Fibroblast of mammary gland (primary cell): ENCODE measurements at places on chromosomes 5 and 9.

DNA sequence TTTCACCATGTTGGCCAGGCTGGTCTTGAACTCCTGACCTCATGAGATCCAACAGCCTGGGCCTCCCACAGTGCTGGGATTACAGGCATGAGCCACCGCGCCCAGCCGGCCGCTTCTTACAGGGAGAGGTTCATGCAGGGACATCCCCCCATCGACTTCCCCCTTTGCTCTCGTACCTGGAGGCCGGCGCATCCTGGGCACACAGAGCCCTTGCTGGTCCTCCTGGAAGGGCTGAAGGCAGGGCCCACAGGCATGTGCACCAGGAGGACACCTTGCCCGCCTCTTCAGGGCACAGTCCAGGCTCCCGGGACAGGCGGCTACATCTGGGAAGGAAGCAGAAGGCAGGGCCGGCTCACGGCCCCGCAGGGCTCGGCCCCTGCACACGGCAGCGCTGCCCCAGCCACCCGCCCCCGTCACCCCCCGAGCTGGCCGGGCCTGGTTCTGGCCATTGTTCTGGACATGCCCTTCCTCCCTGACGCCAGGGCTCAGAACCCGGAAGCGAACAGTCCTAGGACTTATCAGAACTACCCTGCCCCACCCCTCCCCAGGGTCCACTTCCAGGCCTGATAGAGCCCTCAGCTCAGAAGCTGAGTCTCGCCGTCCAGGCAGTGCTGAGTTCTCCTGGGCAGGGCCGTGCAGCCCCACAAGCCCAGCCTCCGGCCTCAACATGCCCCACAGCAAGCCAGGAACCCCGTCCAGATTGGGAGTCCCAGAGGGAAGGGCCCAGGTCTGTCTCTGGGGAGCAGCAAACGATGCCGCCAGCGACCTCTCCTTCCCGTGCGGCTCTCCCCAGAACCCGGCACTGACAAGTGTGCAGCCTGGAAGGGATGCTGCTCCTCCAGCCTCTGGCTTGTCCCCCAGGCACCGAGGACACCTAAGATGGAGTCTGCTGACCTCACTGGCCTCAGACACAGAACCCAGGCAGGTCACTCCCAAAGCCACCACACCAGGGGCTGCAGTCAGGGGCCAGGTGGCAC, 2.9 kb downstream of the NPDC1 start:
- DNase-seq = no peak

GRCh38 chr5:150266871-150267291, 22.7 kb downstream of the CAMK2A start:
- no peak for DNase-seq

- no peak for DNase-seq
Observed at GRCh38 chr5:56588636-56589480, 226.5 kb upstream of the MAP3K1 start.

GRCh38 chr5:54717870-54718269, 200.3 kb downstream of the SNX18 start:
- no peak for DNase-seq

GRCh38 chr9:71901695-71902597, 9.0 kb downstream of the ABHD17B start:
- no peak for DNase-seq

DNA sequence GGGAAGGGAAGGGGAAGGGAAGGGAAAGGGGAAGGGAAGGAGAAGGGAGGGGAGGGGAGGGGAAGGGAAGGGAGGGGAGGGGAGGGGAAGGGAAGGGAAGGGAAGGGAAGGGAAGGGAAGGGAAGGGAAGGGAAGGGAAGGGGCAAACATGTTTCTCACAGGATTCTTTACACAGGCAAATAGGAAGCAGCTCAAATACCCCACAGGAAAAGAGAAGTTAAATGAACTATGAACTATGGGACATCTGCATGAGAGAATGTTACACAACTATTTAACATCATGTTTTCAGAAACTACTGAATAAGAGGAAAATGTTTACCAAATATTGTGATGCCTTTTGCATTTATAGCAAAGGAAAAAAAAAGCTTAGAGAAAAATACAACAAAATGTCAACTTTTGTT, 125.4 kb upstream of the SLC30A5 start:
- no peak for DNase-seq

DNA sequence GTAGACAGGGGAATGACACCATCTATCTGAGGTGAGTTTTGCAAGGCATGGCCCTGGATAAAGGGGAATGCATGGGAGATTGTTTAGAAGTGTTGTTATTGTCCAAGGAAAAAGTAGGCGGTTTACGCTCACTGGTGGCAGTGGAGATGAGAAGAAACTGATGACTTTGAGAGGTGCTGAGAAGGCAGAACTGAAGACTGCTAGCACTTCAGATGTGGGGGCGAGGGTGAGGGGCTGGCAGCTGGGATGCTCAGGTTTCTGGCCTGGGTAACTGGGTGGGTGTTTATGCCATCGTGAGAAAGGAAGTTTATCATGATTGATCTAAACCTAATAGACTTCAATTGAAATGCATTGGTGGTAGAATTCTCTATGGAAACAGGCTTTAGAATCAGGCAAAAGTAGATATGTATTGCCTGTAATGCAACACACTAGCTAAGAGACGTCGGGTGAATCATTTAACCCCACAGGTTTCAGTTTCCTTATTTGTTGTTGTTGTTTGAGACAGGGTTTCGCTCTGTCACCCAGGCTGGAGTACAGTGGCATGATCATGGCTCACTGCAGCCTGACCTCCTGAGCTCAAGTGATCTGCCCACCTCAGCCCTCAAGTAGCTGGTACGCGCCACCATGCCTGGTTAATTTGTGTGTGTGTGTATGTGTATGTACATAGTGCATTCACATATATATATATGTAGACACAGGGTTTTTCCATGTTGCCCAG, 123.5 kb downstream of the SLC24A2 start:
- DNase-seq = no peak

GRCh38 chr9:107681988-107682387, 192.4 kb upstream of the KLF4 start:
- DNase-seq = no peak

GRCh38 chr9:113682297-113682771, 193.8 kb upstream of the ZNF618 start:
- DNase-seq = peak; percentile 89

DNA sequence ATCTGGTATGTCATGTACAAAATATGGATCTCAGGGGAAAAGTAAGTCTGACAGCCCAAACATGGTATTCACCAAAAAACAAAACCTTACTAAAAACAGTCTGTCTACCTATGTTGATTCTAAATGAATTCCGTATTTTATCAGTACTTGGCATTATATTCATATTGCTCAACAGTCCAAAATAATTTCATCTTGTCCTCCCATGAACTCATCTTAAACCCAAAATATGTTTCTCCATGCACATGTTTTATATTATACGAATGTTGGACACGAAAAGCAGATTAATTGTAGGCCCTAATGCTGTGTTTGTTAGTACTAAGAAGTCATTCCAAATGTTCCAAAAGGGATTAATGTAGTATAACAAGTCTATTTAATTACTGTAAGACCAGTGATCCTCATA, 20.1 kb downstream of the NFIB start:
- no peak for DNase-seq

DNA sequence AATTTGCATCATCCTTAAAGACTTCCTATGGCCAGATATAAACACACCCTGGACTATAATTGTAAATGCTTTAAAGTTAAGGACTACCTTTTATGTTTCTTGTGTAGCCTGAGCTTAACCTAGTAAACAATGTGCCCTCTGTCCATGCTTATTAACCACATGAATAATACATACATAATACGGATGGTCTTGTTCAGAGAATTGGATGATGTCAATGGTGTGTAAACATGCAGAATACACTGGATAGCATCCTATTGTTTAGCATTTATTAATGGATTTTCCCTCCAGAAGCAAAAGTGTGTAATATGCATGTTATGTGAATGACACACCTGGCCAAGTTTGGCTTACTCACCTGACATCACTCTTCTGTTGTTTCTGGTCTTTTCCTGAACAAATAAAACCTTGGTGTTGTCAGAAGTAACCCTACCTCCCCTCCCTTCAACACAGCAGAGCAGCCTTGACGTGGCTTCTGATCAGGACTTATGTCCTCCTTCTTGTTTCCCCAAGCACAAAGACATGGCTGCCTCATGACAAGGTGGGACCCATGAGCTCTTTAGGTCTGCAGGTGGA, 517.9 kb downstream of the MTRR start:
- no peak for DNase-seq

GRCh38 chr5:129243039-129243438, 148.5 kb downstream of the ISOC1 start:
- DNase-seq = peak; percentile 57

GRCh38 chr5:78286290-78286689, 8.2 kb downstream of the AP3B1 start:
- no peak for DNase-seq

- no peak for DNase-seq
Observed at GRCh38 chr5:45532826-45533624, 163.2 kb downstream of the HCN1 start.

DNA sequence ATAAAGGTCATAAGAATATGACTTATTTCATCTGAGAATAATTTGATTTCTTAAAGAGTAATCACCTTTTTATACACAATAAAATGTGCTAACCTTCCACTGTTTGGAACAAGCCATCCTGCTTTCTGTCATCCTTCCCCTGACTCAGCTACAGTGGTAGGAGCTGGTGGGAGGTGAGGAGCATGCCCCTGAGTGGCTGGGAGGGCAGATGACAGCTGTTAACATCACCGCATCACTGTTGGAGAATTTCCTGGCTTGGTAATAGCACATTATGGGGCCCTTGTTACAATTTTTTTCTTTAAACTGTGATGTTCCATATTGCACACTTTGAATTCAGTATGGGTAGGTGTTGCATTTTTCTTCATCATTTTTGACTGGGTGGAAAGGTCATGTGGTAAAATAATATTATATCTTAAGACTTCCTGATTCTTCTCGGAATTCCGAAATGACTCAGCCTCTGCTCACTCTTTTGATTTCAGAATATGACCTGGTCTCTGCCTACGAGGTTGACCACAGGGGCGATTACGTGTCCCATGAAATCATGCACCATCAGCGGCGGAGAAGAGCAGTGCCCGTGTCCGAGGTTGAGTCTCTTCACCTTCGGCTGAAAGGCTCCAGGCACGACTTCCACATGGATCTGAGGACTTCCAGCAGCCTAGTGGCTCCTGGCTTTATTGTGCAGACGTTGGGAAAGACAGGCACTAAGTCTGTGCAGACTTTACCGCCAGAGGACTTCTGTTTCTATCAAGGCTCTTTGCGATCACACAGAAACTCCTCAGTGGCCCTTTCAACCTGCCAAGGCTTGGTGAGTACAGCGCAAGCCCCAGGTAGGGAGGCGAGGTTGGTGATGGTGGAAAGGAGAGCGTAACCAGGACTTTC, 5.8 kb downstream of the ADAMTS16 start:
- peak; percentile 90 for DNase-seq

DNA sequence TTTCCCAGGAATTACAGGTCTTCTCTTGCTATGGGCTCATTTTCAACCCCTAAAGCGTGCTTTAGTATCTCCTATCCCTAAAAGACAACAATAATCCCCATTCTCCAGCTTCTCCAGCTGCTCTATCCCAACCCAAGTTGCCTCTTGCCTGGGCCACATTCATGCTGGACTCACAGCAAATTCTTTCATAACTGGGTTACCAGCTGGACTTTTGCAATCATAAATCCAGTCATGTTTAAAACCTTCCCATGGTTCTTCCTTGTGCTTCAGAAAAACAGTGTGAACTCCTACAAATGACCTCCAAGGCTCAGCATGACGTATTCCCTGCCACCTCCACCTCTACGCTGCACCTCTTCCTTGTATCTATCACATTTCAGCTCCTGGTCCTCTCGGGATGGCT, 346.9 kb downstream of the GADD45G start:
- DNase-seq = peak; percentile 56

DNA sequence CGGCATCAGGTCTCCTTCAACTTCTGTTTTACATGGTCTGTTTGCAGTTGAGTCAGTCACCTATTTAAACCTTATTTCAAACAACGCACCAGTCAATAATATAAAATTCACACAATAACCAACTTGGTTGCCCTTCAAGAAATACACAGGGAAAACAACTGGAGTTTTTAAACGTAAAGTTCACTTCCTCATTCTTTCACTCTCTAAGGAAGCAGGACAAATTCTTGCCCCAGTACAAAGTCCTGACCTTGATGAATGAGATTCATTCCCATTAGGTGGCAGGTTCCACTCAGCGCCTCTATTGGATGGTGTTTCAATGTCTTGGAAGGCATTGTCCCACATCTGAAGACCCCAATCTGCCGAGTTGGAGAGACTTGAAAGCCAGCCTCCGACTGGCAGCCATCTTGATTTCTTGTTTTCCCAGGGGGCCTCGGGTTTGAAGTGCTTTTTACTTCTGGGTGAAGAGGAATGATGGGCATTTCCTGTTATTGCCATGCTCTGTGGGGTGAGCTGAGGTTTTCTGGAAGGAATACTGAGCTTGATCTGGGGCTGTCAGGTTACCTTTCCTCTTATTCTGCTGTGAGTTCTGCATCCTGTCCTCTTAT, 105.0 kb downstream of the ACER2 start:
- no peak for DNase-seq

- DNase-seq = no peak
Observed at GRCh38 chr5:886716-887325, 5.8 kb downstream of the BRD9 start.

- no peak for DNase-seq
Observed at GRCh38 chr5:51091816-51092215, 291.4 kb upstream of the ISL1 start.

DNA sequence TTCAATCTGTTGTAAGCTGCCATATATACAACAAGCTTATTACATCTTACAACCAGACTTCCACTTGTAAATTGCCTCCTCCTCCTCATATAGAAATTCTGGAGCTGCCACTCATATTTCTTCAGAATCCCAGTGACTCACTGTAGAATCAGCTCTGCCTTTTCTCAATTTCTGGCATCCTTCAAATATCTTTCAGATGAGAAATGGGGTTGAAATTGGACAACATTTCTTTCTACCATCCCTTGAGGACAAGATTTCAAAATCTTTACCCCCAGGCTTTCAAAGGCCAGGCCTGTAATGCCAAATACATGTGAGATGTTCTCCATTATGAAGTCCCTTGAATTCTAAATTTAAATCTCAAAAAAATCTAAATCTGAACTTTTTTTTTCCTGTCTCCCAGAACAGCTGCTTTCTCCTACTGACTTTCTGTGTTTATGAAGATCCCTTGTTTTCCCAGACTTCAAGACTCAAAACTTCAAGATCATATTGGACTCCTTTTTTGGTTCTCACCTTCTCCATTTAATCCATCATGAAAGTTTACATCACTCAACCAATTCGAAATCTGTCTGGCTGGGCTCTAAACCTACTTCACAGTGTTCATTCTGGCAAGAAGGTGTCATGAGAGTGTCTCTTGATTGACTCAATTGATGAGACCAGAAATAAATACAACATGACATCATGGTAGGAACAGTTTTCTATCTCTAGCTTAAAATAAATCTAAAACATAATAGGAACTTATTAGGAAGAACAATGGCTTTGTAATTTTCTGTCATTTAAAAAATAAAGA, 109.8 kb downstream of the HMHB1 start:
- DNase-seq = peak; percentile 96

GRCh38 chr5:37875051-37875787, 35.4 kb upstream of the GDNF start:
- DNase-seq = peak; percentile 93

DNA sequence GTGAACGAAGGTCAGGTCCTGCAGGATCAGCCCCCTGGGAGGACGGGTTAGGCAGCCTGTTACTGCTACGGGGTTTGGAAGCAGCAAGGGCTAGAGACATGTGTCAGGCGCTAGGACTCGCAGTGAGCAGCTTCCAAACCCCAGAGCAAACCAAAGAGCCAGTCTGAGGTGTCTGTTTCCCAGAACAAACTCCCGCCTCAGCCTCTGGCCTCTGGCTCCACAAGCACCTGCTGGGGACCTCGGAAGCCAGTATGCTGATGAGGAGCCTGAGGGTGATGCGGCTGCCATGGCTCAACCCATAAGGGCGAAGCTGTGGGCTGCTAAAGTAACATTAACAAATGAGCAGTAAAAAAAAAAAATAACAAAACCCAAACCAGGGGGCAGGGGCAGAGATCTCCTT, 35.0 kb downstream of the PRRT1B start:
- DNase-seq = no peak
